Stimulated activated CD4-positive, alpha-beta T cell treated with anti-CD3 and anti-CD28 coated beads, Interleukin-15, amount 100 ng/mL, for 1 hour (primary cell): ENCODE measurements at places on chromosomes 7 and 10.

DNA sequence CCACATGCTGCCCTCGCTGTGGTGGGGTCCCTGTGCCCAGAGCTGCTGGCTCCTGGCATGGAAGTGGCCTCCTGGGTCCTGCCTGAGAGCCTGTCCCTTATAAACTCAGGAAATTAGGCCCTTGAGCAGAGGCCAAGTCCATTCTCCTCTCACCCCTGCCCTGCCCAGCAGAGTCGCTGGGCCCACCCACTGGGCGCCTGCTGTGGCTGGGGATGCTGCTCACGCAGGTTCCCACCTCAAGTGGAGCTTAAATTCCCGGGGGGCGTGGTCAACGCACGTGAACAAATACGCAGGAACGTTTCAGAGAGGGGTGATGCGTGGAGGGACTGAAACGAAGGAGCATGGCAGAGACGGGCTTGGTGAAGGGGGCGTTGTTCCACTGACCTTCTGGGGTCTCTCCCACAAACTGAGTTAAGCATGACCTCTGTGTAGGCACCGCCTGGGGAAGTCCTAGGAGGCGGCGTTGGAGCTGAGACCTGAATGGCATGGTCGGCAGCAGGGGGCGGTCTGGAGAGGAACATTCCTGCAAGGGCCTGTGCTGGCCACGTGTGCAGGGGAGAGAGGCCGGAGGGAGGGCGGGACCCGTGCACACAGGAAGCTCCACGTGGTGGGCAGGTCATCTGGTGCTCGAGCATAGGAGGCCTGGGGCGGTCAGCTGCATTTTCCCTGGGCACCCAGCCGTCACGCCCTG lies 27.9 kb downstream of the FAM20C start:
- no peak for DNase-seq

GRCh38 chr7:26603631-26604030 lies 260.8 kb downstream of the SKAP2 start:
- DNase-seq: no peak

GRCh38 chr7:77269360-77270093 lies 69.9 kb upstream of the FGL2 start:
- no peak for DNase-seq

DNA sequence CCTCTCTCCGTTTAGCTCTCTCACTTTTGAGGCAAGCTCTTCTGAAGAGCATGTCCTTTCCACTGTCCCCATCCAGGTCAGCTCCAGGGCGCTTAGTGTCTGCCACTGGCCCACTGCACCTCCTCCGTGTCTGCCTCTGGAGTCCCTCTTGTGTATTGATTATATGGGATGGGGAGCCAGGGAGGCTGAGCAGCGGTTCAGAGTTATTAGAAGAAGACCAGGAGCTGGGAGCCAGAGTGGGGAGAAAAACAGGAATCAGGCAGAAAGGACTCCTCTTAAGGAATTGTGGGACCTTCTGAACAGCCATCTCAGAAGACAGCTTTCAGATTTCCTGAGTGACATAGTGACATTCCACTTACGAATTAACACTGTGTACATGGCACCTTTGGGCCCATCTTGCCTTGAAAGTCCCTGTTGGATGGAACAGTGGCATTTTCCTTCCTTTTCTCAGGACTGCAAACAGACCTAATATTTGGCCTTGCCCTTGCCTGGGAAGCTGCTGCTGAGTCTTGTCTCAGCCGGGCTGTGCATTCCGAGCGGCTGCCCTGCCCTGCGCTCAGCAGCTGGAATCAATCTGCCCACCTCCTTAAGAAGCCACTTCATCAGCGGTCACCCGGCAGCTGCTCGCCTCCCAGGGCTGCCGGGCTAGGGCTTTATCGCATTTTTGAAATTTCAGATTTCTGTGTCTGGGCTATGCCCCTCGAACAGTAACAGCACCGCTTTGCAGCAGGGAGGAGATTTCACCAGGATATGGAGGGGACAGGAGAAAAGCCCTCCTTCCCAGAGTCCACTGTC lies 81.1 kb upstream of the PRKG1 start:
- DNase-seq: no peak

DNA sequence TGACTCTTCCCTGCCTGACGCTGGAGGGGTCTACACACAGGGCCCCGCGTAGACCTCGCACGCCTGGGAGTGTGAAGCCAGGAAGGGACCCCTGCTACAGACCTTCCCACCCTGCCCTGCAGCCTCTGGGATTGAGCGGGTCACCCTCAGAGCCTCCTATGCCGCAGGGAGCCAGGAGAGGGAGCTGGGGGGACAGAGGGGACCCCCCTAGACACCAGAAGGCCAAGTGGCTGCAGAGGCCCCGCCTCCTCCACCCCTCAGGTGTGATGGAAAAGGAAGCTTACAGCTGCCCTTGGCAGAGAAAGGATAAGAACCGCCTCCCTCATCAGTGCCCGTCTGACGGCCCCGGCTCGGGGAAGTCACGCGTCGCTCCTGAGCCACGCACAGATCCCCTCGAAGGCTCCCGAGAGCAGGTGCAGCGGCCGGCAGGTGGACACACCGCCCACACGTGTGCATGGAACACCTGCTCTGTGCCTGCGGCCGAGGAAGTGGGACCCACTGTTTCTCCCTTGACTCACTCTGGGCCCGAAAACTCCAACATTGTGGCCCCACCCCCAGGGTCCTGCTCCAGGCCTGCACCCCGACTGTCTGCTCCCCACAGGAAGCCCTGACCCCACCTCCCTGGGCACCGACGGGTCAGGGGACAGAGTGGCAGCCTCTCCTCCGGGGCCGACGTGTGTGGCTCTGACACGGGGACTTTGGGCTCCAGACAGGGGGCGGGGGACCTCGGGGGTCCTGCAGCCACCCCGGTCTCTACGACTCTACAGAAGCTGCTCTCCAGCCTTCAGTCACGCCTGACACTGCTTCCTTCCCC lies 73.3 kb downstream of the MICALL2 start:
- no peak for DNase-seq

DNA sequence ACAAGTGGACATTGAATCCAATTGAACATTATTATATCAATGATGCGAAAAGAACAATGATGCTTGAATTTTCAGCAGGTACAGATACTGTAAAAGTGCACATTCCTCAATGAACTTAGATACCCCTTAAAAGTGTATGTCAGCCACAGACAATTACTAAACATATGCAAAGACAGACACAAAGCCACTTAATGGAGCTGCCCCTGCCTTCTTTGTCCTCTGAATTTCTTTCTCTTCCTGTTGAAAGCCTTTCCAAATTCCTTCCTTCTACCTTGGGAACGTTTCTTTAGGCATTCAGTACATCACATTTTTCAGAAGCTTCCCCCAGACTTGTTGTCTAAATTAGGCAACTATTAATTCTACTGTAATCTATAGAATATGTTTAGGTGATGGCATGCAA lies 706.8 kb upstream of the MBL2 start:
- DNase-seq: no peak

DNA sequence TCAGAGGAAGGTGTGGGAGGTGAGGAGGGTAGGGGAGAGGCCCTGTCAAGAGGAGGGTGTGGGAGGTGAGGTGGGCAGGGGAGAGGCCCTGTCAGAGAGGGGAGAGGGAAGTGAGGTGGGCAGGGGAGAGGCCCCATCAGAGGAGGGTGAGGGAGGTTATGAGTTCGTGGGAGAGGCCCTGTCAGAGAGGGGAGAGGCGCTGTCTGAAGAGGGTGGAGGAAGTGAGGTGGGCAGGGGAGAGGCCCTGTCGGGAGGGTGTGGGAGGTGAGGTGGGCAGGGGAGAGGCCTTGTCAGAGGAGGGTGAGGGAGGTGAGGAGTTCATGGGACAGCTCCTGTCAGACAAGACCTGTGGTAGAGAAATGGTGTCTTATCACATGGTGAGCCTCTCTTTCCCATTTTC lies 74.4 kb downstream of the INPP5A start:
- DNase-seq: no peak

- no peak for DNase-seq
Measured at GRCh38 chr10:29977171-29977570, 82.2 kb downstream of the JCAD start.

DNA sequence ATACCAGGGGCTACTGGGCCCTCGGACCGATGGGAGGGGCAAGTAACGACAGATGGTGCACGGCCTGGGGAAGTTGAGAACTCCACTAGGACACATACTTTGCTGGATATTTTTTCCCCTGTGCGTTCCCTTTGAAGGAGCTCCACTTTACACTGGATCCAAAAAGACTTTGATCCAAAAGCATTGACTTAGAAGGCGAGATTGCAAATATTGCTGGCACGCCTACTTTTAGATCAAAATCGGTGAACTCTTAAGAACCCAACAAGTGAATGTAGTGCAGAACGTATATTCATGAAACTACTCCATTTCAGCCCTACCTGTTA lies 436 bp upstream of the SLC25A13 start:
- no peak for DNase-seq

DNA sequence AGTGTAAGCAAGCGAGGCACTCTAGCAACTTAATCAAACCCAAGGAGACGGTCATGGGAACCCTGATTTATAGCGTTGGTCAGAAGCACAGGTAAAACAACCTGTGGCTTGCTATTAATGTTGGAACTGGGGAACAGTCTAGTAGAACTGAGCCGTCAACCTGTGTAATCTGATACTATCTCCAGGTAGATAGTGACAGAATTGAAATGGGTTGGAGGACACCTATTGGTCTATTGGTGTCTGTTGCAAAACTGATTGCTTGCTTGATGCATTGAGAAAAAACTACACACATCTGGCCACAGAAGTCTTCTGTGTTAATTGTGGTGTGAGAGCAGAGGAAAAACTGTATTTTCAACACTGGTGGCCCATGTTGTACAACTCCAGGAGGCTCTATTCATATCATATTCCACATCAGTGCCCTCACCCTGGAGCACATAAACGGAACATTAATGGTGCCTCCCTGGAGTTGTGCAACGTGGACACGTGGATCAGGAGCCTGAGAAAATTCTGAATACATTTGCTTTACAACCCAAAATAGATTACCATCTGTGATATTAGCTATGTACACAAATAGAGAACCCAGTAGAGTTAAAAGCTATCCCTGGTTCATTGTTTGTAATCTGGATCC lies 112.2 kb downstream of the MYO3A start:
- no peak for DNase-seq

GRCh38 chr10:3682745-3683144 lies 102.3 kb downstream of the KLF6 start:
- DNase-seq: no peak

GRCh38 chr7:16795624-16796023 lies 9.2 kb downstream of the AGR2 start:
- DNase-seq: no peak

DNA sequence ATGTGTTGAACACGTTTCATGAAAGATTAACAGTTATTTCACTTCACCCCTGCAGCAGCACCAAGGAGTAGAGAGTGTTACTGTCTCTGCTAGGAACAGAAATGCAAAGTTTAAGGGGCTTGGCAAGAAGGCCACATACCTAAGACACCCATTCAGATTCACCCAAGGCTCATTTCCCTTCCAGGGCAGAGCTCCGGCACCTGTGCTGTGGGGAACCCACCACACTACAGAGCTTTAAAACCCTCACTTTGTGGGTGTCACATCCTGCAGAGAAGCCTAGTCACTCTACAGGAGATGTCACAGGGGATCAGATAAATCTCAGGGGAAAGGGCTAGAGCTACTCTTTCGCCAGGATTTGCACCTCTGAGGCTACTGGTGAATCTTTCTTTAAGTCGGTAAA lies 176.1 kb upstream of the KLF6 start:
- no peak for DNase-seq

- no peak for DNase-seq
Measured at GRCh38 chr7:26083113-26083512, 68.9 kb upstream of the NFE2L3 start.

DNA sequence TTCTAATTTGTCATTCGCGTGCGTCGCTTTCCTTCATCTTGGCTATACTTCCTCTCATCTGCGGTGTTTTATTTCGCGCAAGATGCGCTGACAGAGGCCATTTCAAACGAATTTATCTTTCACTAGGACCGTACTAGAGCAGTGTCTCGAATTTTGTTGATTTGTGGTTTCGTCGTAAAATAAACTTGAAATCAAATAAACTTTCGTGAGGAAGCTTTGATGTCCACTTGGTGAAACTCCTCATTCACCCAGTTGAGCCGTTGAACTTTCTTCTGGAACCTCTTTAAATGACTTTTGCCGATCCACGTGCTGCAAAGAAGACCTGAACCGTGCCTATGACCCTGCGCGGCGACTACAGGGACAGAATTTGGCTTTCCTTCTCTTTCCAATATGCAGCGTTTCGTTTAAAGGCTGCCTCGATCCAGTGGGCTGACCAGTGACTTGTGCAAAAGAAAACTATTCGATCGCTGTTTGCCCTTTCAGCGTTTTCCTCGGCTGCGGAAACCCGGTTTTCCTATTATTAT lies 163.9 kb upstream of the PPP1R3A start:
- DNase-seq: no peak

- DNase-seq: no peak
Measured at GRCh38 chr10:35191523-35191922, 64.9 kb downstream of the CREM start.

- DNase-seq: no peak
Measured at GRCh38 chr10:78579995-78580394, 488.8 kb upstream of the ZMIZ1 start.

DNA sequence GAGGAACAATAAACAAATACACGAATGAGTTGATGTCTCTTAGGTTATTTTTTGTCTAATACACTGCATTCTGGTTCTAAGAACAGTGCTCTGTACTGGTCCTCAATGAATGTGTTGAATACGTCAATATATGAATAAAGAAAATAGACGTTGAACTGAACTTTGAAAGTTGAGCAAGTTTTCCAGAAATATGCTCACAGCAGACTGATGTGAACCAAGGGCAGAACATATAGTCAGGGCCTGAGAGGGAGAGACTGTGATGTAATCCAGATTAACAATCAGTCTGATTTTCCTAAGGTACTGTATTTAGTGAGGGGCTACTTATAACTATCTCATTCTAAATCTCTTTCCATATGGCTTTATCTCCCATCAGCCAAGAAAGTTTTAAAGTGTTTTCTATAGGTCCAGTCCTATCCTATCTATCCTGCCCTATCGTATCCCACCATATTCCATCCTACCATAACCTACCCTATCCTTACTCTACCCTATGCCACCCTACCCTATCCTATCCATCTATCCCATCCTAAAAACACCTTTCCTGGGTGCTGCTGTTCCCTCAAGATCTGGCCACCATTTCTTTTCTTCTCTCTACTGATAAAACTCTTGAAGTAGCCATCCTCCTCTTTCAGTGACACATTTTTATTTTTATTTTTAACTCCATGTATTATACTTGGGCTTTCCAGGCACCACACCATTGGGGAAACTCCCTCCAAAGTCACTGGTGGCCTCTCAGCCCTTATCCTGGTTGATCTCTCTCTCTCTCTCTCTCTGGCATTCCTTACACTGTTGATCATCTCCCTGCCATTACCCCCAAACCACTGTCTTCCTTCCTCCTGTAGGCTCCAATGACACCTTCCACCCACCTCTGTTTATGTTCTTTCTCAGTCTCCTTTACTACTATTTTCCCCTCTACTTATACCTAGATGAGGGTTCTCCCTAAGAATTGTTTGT lies 212.3 kb upstream of the SLC26A5 start:
- no peak for DNase-seq

DNA sequence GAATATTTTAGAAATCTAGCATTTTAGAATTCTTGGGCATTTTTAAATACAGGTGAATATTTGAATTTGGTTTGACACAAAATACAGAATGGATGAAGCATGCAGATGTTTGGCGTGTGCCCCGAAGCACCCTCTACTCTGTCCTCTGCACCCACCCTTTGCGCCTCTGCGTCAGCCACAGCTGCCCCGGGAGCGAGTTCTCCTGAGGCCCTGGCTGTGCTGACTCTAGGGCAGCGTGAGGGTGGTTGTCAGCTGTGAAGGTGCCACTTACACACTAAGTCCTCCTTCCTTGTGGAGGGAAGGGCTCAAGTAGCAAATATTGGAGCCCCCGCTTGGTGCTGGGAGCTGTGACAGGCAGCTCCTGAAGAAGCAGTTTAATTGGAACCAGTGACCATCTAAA lies 48.4 kb downstream of the DAGLB start:
- no peak for DNase-seq

- DNase-seq: no peak
Measured at GRCh38 chr7:131629217-131629882, 72.9 kb upstream of the PODXL start.
